ENCODE measurements at places on chromosomes 1 and 21.
A peak's percentile ranks its signal among the peaks of the same experiment; 100 is the strongest.

DNA sequence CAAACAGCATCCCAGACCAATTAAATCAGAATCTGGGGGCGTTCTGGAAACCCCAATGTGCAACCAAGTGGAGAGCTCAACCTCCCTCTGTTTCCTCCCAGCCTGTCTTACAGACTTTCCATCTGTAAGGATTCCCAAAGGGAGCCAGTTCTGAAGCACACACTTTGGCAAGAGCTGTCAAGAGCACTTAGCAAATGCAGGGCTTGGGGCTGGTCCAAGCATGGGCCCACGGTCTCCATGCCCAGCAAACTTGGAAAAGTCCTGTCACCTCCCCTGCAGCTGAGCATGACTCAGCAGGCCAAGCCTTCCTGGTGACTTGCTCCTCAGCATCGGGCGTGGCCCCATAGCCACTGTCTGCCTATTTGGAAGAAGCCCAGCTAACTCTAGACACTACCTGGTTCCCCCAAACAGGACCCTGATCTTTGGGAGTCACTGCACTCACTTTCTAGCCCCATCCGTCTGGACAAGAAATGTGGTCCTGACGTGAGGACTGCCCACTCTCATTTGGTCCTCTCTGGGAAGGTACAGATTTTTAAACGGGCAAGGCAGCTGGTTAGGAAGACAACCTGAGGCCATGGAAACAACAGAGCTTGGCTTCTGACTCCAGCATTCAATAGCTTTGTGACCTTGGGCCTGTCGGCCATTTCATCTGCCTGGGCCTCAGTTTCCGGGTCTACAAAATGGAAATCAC is 16.9 kb downstream of the SLC2A1 start:
- DNase-seq = peak; percentile 25

DNA sequence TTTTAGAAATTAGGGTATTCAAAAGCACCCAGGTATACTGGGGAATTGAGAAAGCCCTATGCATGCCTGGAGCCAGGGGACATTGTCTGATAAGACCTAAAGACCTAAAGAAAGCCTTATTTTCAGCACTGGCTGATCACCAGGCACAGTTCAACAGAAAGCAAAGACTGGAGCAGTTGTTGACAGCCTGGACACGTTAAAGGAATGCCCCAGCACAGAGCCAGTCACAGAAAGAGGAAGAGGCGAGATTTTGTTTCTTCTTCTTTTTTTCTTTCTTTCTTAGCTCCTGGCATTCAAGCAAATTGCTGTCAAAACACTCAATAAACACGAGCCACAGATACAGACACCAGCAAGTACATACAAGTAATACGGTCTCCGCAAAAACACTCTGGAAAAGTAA is 40.4 kb downstream of the RNF187 start:
- no peak for DNase-seq

- no peak for DNase-seq
These were observed 73.1 kb downstream of the LAMC1 start for GRCh38 chr1:183096351-183096750.

DNA sequence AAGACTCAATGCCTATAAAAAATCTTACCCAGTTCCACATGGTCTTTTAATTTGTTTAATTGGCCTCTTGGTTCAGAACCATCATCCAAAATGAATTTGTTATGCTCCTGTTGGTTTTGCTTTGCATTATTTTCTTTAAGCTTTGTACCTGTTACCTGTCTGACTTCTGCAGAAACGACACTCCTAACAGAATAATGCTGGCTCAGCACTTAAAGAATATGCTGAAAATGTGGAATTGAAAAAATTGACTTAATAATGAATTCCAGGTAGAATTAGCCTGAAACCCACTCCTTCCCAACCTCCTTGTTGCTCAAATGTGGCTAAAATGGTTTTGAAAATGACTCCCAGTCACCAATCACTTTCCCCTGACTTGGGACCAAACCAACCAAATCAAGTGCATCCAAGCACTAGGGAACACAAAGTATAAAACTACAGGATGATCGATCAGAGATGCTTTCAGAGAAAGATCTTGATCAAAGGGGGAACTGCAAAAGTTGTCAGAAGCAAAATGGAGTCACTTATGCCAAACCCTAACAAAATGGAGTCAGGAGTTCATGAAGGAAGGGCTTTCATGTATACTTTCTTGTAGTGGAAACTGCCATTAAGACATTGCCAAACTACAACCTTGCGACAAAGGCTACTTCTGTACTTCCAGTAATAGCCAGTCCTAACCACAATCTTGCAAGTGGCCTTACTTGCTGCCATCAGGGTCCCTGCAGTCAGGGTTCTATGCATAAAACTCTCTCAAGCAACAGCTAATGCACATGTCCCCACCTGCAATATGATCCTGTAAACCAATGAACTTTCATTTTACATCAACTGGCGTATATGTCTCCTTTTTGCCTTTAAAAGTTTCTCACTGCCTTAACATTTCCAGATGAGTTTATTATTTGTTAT is 5.4 kb downstream of the GBP7 start:
- no peak for DNase-seq

DNA sequence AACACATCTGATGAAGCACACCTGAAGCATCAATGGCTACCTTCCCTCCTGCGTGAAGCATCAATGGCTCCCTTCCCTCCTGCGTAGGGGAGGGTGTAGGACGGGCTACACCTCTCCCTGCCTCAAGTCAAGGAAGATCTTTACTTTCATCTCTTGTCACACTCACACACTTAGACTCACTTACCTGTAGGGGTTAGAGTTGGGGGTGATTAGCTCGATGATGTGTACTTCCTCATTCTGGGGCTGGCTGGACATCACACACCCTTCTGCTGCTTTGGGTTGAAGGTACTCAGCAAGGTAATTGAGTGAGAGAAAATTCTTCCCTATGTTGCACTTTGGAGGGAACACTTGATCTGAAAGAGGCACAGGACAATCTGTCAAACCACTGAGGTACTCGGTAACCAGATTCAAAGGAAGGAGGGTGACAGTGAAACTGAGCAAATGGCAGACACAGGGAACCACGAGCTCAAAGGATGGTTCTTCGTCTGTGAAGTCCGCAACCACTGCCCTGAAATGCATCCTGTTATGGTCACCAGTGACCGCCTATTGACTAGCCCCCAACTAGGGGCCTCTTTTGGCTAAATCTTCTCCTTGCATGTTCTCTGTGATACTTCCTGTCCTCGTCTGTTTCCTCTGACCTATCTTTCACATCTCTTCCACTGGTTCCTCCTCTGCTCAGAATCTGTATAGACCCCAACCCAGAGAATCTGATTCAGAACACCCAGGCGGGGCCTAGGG is 156.2 kb downstream of the TGFBR3 start:
- no peak for DNase-seq

GRCh38 chr1:223233019-223233409 is 90.0 kb upstream of the TLR5 start:
- no peak for DNase-seq

GRCh38 chr1:3968851-3969250 is 68.8 kb upstream of the C1orf174 start:
- no peak for DNase-seq

DNA sequence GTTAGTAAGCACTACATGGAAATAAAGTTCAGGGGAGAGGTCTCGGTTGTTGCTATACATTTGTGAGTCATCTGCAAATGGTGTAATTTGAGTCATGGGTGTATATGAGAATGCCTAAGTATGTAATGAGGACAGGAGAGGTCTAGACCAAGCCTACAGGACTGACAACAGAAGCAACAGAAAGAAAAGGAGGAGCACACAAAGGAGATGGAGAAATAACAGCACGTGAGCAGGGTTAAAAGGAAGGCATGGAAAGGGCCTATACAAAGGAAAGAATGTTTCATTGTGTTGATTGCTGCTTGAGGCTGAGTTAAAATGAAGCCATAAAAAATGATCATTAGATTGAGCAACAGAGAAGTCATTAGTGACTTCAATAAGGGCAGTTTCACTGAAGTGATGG is 28.0 kb upstream of the PRKAA2 start:
- DNase-seq = no peak

GRCh38 chr1:242187816-242188215 is 188.9 kb upstream of the MAP1LC3C start:
- no peak for DNase-seq

GRCh38 chr1:227432981-227433380 is 114.7 kb upstream of the CDC42BPA start:
- no peak for DNase-seq

GRCh38 chr1:75953461-75953860 is 21.3 kb upstream of the ASB17 start:
- DNase-seq = no peak

DNA sequence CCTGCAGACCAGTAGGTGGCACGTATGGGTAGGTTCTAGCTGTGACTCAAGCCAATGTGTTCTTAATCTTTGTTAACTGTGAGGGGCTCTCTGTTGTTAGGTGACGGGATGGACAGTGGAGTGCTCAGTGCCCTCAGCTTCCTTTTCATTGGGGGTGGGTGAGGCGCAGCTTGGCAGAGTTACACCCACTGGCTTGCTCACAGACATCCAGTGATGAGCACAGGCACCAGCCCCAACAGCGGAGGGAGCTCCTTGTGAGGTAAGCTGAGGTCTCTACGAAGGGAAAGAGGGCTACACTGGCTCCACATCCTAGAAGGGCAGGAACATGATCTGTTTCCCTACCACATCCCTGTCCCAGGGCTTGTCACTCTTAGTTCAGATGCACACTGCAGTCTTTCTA is 871.3 kb downstream of the LRRIQ3 start:
- DNase-seq = no peak

DNA sequence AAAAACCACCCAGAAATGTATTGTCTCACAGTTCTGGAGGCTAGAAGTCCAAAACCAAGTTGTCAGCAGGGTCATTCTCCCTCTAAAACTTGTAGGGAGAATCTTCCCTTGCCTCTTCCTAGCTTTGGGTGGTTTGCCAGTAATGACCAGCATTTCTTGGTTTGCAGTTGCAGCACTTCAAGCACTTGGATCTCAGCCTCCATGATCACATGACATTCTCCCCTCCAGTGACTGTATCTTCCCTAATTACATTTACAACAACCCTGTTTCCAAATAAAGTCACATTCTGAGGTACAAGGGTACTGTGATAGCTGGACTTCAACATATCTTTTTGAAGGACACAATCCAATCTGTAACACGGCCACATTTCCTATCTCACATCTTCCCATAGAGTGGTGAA is 37.2 kb downstream of the EVI5 start:
- no peak for DNase-seq

DNA sequence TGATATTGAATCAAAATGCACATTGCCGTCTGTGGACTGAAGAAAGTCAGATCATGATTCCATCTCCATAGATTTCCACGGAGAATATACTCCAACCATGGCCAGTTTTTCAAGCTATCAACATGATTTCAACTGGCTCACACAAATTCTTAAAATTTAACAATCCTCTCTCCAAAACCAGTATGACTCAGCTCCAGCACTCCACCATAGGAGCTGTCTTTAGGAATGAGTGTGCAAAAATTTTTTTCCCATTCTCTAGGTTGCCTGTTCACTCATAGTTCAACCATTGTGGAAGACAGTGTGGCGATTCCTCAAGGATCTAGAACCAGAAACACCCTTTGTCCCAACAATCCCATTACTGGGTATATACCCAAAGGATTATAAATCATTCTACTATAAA is 40.8 kb downstream of the RGL1 start:
- DNase-seq = no peak

- DNase-seq = no peak
These were observed 18.6 kb upstream of the PDZK1IP1 start for GRCh38 chr1:47208374-47208850.

GRCh38 chr1:205150651-205151428 is 29.1 kb upstream of the RBBP5 start:
- no peak for DNase-seq

DNA sequence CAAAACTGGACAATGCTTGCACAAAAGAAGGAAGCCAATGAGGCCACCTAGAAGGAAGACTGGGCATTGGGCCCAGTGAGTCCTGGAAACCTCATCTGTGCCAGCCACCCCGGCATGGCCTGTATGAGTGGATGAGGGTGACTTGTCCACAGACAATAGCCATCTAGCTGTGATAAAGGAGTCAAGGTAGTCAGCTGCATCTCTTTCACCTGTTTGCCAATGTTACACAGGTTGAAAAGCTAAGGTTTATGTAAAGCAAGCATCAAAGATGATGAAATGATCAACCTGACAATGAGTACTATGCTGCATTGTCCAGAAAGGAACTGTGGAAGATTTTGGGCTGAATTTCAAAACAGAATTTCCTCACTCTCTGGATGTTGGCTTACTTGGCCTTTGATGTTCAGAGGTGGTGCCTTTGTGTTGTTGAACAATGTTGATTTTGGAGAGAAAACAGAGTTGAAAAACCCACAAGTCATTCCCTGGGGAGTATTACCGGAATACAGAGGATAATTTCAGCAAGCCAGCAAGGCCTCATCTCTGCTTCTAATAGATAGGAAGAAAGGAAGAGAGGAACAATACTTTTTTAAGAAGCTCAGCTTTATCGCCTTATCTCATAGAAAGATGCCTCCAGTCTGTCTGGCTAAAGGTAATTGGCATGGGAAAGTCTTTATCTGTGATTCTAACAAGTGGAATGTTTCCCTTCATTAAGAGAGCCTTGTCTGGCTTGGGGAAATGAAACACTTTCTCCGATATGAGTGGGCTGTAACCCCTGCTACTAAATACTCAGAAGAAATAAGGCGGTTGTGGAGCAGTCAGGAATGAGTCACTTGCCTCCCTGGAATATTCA is 11.4 kb upstream of the SELE start:
- DNase-seq = no peak

DNA sequence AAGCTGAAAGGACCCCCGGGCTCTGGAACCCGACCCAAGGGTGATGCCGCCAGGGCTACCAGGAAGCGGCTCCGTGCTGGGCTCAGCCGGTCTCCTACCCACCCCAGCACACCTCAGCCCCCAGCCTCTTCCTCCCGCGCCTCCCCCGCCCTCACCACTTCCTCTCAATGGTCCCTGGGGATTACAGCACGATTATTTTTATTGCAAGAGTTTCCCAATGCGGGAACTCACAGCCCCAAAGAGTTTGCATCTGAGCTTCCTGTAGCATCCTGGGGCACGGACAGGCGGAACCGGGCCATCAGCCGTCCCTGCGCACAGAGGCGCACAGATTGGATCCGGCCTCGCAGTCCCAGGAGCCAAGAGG is 8.7 kb upstream of the SLX9 start:
- DNase-seq = no peak

- DNase-seq = no peak
These were observed 207.1 kb downstream of the RYR2 start for GRCh38 chr1:237249120-237249519.

GRCh38 chr1:183235503-183235902 is 49.4 kb downstream of the LAMC2 start:
- DNase-seq = no peak

GRCh38 chr1:200862713-200863415 is 9.9 kb upstream of the GPR25 start:
- DNase-seq = no peak

GRCh38 chr1:235892202-235892601 is 25.5 kb upstream of the LYST start:
- no peak for DNase-seq

- no peak for DNase-seq
These were observed 812.8 kb upstream of the BRINP3 start for GRCh38 chr1:191290441-191290840.

DNA sequence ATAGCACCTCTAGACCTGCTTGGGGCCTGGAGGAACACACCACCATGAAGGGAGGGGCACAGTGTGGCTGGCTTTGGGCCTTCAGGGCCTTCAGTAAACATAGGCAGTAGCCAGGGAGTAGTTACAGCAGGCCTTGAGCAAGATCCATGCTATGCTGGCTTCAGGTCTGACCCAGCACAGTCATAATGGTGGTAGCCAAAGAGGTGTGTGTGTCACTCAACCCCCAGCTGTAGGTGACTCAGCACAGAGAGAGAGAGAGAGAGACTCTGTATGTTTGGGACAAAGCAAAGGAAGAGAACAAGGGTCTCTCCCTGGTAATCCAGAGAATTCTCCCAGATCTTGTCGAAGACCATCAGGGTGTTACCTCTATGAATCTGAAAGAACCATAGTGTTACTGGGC is 250.5 kb upstream of the PKN2 start:
- DNase-seq = no peak
